ENCODE measurements at places on chromosomes 2 and 18.

GRCh38 chr2:145587922-145588321 lies 1068.0 kb upstream of the ZEB2 start:
- DNase-seq = no peak

GRCh38 chr2:68222287-68222686 lies 30.0 kb downstream of the PPP3R1 start:
- no peak for DNase-seq

- no peak for DNase-seq
These were observed 79.6 kb downstream of the ROCK2 start for GRCh38 chr2:11264818-11265217.

DNA sequence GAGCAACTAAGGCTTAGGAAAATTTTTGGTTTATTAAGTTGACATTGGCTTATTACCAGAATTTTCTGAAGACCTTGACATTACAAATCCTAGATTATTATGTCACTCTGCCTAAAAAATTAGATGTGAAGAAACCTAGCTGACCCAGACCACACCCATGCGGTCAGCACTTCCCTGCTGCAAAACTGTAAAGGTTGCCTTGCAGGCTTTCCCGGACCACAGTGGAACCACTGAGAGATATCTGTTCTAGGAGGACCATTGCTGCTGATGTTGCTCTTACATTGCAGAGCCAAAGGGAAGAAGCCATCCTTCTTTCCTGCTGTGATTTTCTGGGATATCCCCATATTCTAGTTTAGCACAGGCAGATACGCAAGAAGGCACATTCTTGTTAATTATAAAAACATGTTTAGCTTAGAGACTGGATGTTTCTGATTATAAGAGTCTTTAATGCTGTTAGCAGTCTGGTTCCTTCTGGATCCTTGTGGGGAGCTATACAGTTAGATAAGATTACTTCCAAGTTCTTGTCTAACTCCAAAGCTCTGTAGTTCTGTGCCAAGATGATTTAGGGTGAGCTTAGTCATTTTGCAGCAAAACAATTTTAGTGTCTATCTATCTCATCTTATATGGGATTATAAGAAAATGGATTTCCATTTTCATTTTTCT lies 70.2 kb downstream of the AOX1 start:
- peak; percentile 55 for DNase-seq

GRCh38 chr2:118031566-118031965 lies 17.7 kb upstream of the CCDC93 start:
- no peak for DNase-seq

- DNase-seq = no peak
These were observed 176.3 kb downstream of the ANAPC1 start for GRCh38 chr2:111707700-111708099.

DNA sequence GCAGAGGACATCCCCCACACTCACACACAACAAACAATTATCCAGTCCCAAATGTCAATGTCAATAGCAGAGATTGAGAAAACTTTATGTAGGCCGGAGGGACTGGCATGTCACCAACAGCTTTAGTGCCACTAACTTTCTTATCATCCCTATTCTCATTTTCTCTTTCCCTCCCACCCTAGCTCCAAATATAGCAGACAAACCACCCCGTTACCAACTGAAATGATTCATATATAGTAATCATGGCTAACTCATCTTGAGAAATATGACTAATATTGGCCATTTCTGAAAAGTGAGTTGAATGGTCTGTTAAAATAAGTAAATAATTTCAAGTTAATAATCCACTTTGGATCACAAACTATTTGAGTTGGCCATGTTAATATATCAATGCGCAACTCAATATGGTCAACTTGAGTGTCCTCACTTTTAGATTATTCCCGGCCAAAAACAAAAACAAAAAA lies 242.1 kb upstream of the RND3 start:
- peak; percentile 17 for DNase-seq

DNA sequence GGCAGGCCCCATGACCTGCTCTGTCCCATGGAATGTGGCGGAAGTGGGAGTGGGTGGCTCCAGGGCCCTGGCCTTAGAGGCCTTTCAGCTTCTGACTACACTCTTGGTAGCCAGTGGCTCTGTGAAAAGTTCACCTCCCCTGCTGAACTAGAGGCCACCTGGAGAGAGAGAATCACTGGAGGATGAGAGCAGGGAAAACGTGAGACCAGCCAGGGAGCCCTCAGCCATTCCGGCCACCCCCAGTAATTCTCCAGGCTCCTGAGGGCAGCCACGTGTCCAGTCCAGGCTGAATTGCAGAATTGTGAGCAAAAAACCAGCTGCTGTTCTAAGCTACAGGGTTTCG lies 10.5 kb downstream of the COLEC12 start:
- no peak for DNase-seq

DNA sequence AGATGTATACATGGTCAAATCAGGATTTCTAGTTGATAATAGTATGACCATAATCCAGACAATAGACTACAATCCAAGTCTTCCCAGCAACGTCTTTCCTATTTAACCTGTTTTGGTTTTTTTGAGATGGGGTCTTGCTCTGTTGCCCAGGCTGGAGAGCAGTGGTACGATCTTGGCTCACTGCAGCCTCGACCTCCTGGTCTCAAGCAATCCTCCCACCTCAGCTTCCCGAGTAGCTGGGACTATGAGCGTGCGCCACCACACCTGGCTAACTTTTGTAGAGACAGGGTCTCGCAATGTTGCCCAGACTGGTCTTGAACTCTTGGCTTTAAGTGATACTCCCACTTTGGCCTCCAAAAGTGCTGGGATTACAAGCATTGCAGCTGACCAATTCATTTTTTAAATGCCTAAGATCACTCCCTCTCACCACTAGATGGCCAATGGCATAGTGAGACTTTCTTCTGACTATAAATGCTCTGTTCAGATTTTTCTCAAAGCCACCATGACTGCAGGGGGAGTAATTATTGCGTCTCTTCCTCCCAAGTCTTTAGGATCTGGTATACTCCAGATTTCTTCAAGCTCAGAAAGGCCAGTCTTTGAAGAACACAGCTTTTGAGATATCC lies 47.6 kb downstream of the HNRNPLL start:
- peak; percentile 20 for DNase-seq

- DNase-seq = peak; percentile 66
These were observed 220.8 kb downstream of the GULP1 start for GRCh38 chr2:188512456-188512855.

GRCh38 chr2:27946530-27947060 lies 56.1 kb downstream of the BABAM2 start:
- no peak for DNase-seq

DNA sequence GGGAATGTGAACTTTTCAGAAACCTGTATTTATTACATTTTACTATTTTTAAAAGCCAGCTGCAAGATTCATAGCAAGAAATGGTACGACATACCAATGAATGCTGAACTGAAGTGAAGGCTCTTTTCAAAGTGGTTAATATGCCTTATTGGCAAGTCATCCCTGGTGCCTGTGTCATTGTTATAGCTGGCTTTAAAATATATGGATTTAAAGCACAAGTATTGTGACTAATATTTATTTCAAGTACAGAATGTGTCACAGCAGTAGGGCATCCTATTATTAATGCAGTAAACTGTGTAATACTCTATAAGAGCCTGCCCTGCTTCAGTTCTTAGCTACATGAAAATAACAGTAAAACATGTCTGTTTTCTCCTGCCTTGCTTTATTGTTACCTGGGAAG lies 10.8 kb downstream of the TSHZ1 start:
- no peak for DNase-seq

- DNase-seq = peak; percentile 71
These were observed 160.7 kb upstream of the NT5C1B start for GRCh38 chr2:18749912-18750526.

- DNase-seq = no peak
These were observed 15.0 kb upstream of the KIF5C start for GRCh38 chr2:148860037-148860436.

- no peak for DNase-seq
These were observed 50.0 kb downstream of the XRCC5 start for GRCh38 chr2:216159144-216159543.

GRCh38 chr2:45839508-45840251 lies 188.2 kb downstream of the PRKCE start:
- no peak for DNase-seq

DNA sequence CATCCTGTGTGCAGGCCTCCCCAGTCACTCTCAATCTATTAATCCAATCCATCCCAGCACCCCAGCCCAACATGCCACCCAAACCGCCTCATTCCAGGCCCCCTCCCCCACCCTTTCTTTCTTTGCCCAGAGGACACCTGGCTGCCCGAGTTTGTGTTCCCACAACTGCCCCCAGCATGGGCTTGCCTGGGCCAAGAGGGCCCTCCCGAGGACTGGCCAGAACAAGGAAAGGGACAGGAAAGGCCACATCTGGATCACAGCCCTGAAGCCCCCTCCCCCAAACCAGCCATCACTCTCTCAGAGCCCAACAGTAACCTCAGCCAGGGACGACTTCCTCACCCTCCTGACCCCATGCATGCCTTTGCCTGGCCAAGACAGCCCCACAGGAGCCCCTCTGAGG lies 1.2 kb downstream of the TNS1 start:
- no peak for DNase-seq

All from fibroblast of skin of right quadriceps (primary cell).